Aorta (tissue), 5 donors: ENCODE measurements at places on chromosomes 16 and 17.

DNA sequence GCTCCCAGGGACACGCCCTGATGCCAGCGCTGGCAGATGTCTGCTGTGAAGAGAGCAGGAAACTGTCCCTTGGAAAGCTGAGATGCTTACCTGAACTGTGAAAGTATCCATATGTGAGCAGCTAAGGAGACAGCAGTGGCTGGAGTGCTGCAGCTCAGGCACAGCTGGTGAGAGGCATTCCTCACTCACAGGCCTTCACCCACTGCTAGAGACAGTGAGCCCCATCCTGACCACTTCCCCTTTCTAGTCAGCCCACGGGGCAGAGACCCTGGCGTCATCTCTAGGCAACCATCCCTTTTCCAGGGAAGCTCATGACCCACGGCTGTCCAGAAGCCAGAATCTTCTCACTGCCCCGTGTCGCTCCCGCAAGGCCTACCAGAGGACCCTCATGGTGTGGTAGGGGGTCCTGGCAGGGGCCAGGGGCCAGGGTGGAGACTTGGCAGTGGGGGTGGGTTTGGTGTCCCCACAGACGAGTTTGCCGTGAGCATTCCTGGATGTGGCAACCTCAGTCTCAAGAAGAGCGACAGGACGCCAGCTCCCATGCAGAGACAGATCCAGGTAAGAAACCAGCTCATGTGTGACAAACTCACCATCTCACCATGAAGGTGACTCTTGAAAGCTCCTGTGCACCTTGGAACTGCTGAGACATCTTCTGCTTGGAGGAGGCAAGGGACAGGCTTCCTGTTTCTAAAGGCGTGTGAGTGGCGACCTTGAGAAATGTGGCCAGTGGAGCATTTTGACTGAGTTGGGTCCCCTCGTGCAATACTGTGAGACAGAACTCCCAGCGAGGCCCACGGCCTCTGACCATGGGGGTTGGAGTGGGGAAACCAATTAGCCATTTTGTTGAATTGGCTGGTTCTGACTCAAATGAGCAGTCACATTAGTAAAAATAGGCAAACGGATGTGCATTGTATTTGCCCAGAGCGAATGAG is at the start of gene SCIMP:
TSS of gene SCIMP (minus strand) at position 216 of the 932 bp plus-strand sequence. CDS start at position 111, 105 bp downstream.
- peak; percentile 85 for DNase-seq

DNA sequence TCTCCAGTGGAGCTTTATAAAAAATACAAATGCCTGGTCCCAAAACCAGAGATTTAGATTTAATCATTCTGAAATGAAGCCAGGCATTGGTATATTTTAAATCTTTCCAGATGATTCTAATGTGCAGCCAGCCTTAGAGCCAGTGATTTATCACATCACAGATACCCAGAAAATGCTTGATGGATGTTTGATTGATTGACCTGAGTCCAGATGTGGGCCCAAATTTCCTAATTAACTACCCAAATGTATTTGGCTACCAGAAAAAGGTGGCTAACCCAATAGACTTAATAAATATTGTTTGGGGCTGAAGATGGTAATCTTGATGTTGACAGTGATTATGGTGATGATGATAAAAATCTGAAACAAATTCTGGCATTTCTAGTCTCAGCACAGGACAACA is 93.1 kb downstream of the ABCC12 start:
- no peak for DNase-seq

DNA sequence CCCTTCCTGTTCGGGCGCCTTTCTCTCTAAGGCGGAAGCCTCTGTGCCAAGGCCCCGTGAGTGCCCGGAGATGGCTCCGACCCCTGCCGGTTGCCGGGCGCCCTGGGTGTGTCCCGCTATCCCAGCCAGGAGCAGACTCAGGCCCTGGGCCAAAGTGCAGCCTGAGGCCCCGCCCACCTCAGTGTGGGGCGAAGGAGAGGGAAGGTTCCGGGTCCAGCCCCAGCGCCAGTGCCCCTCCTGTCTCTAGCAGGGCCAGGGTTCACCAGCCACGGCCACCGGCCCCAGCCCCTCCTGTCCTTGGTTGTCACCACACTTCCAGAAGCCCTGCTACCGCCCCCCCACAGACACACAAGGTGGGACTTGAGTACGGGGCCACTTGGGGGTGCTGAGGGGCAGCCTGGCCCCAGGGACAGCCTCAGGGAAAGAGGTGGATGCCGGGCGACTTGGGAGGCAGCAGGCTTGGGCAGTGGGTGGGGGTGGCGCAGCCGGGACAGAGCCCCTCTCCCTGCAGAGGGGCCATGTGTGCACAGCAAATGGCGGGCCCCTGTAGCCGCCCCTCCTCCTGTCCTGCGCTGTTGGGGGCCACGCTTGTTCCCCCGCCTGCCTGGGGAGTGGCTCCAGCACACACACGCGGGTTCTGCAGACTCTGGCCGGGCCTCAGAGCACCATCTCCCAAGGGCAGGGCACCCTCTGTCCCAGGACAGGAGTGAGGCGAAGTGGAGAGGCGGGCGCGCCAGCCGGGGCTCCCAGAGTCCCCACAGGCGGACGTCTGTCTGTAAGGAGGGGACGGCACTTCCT is 6.0 kb downstream of the C1QTNF8 start:
- DNase-seq = peak; percentile 90

- DNase-seq = no peak
Observed at GRCh38 chr17:62064029-62064790, 868 bp downstream of the MED13 start.

DNA sequence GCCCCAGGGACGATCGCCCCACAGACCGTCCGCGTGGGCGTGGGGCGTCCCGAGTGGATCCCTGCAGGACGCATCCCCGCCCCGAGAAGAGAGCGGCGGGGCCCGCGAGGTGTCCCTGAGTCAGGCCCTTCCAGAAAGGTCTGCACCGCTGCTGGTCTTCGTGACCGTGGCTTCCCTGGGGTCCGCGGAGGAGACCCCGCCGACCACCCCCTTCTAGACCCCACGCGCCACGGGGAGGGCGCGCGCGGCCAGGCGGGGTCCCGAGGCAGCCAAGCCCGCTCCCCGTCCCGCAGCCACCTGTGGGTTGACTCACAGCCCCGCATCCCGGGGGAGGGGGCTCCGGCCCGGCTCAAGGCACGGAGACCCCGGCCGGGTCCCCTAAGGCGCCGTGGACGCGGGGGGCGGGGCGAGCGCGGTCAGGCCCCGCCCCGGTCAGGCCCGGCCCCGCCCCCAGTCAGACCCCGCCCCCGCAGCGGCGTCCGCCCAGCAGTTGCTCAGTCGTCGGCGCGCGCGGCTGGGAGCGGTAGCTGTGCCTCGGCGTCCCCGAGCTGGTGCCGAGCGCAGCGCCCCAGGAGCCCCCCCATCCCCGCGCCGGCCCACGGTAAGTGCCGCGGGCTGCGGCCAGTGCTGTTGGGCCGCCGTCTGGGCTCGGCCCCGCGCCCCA is at the start of gene BAIAP3:
TSS of gene BAIAP3 (plus strand) at position 497 of the 664 bp plus-strand sequence. CDS start 4,905 bp downstream, outside the sequence.
- peak; percentile 88 for DNase-seq

GRCh38 chr16:85894266-85894665 is 4.7 kb upstream of the IRF8 start:
- DNase-seq = no peak

DNA sequence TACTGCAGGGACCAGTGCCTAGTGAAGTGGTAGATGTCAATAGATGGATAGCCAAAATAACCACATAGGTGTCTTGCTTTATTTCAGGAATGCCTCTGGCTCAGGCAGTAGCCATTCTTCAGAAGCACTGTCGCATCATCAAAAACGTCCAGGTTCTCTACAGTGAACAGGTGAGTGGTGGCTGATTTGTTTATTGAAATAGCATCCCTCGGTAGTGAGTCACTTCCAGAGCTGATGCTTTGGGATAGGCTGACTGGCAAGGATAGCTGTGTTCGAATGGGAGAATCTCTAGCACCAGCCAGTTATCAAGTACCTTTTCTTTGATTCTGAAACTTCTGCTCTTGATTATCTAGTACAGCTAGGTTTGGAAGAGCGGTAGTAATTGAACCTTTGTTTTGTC is 10.3 kb downstream of the PHAF1 start:
- DNase-seq = no peak

GRCh38 chr16:49112754-49113153 is 168.9 kb downstream of the CBLN1 start:
- no peak for DNase-seq
